Activated T-helper 1 cell treated with anti-CD3 and anti-CD28 coated beads, Interleukin-12 subunit alpha, Interleukin-12 subunit beta, Interleukin-2, Interleukin-4 antibody, amounts not matched to agents 30 ng/mL and 10 ng/mL and 1 ng/mL, durations not matched to agents 14 hours and 24 hours and 36 hours (primary cell): ENCODE measurements at places on chromosomes 16 and 17.

- no peak for DNase-seq
Measured at GRCh38 chr16:10881479-10882030, 4.6 kb downstream of the CIITA start.

DNA sequence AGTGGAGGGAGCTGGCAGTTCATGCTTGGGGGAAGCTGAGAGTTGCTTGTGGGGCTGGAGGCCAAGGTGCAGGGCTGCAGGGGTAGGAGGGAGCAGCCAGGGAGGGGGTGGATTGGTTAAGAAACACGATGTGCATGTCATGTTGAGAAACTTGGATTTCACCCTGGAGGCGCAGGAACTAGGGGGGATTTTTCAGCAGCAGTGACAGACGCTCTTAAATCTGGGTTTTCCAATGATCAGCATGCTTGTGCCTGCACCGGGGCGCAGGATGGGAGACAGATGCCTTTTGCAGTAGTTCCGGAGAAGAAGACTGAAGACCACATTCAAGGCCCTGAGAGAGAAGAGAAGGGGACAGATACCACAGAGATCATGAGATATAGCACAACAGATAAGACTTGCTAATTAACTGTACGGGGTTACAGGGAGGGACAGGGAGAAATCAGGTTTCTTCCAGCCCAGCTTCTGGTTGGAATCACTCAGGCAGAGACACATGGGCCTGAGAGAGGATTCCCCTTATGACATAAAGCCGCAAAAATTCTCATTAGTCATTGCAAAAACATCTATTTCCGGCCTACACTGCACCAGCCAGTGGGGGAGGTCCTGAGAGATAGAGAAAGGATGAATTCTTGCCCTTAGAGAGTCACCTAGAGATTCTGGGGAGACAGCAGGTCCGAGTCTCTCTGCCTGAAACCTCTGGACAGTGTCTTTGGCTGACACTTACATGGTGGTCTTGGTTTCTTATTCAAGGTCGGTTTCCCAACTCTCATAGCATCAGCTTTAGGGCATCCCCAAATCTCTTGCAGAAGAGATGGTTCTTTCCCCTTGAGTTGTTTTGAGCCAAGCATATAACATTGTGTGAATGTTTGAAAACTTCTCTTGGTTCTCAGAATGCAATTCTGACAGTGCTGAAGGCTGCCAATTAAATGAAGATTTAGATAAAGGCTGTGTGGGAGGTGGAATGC is 27.1 kb downstream of the CDH13 start:
- DNase-seq: peak; percentile 63

GRCh38 chr17:21357281-21357680 is 18.9 kb upstream of the KCNJ12 start:
- DNase-seq: no peak

- no peak for DNase-seq
Measured at GRCh38 chr16:56368545-56368944, 56.8 kb downstream of the AMFR start.

- DNase-seq: no peak
Measured at GRCh38 chr17:11889266-11889665, 108.0 kb downstream of the ZNF18 start.

GRCh38 chr17:57988301-57989250 is 522 bp upstream of the VEZF1 start:
- DNase-seq: peak; percentile 65
